ENCODE measurements at places on chromosomes 3 and 15.
A peak's percentile ranks its signal among the peaks of the same experiment; 100 is the strongest.

- peak; percentile 44 for DNase-seq
These were observed 72.2 kb downstream of the ATP8B4 start for GRCh38 chr15:50046867-50047266.

DNA sequence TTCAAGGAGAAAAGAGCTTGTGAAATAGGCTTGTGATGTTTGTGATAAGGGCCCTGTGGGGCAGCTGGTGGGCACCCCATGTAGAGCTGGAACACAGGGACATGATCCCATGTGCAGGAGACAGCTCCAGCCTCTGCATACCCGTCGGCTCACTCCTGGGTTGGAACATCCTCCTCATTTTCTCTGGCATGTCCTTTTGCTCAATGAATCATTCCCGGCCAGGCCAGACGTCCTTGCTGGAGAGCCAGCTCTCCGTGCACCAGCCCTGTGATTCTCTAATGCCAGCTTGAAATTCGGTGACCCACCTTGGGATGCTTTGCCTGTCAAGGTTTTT is 77.3 kb downstream of the SMAD3 start:
- DNase-seq, result no peak

- DNase-seq, result peak; percentile 74
These were observed 14.2 kb downstream of the NR1D2 start for GRCh38 chr3:23959135-23959900.

DNA sequence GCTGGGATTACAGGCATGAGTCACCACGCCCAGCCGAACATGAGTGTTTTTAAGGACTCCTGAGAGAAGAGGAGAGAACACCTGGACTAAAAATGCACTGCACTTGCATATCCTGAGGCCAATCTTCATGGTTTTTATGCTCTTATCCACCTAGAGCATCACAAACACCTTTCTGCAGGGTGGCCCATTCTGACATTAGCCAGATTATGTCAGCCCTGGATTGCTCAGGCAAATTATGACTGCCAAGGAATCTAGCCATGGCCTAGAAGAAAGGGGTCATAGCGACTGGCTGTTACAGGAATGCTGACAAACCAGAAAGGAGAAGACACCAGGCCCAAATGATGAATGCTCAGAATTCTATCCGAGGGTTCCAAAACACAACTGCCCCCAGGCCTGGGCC is 40.9 kb upstream of the HERC1 start:
- DNase-seq, result no peak

DNA sequence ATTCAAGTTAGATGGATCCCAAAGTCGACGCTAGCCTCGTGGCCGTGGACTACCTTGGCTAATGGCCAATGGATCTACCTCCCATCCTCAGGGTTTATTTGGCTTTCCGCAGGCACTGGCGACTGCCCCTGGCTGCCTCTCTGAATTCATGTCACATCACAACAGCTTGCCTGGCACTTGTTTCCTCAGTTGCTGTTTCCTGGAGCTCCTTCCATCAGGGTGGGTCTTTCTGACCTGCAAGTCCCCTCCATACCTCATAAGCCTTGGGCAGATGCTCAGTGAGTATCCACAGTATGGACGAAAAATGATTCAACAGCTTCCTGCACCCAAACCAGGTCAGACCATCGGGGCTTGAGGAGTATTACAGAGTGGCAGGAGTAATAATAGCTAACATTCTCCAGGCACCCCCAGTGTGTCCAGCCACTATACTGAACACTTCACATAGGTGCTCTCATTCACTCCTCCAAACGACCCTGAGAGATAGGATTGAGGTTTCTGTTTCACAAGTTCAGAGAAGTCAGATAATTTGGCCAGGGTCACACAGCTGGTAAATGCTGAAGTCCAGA is 311.5 kb downstream of the TLE3 start:
- no peak for DNase-seq

DNA sequence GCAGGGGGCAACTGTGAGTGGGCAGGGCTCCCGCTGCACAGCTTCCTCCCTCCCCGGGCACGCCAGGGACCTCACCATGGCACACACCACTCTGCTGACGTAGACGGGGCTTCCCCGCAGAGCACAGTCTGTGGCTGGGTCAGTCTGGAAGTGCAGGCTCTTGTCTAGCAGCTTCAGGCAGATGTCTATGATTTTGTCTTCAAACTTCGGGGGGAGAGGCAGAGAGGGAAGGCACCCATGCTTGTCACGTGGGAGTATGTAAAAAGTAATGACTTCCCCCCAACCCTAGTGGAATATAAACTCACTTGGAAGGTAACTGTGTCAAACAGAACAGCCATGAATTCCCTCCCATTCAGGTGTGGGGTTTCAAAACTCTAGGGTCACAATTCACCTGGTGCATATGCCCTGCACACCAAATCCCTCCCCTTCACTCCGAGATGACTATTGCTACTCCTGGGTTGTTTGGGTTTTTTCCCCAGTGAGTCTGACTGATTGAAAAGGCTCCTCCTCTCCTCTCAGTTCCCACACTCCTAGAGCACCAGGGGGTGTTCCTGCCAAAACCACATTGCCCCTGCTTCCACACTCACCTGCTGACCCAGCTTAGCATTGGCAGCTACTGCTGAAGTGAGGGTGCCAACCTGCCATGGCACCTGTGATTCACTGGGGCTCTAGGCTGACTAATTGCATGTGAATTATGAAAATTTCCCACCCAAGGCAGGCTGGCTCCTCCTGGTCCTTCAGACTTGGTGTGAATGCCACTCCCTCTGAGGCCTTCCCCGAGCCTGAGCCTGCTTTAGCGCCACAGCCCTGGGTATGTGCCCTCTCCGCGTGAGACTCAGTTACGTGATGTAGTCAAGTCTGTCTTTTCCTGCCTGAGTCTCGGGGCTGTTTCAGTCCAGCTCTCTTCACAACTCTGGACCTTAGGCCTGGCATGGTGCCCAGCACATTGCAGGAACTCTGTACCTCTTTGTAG is 13.0 kb downstream of the TGM5 start:
- DNase-seq, result peak; percentile 67

DNA sequence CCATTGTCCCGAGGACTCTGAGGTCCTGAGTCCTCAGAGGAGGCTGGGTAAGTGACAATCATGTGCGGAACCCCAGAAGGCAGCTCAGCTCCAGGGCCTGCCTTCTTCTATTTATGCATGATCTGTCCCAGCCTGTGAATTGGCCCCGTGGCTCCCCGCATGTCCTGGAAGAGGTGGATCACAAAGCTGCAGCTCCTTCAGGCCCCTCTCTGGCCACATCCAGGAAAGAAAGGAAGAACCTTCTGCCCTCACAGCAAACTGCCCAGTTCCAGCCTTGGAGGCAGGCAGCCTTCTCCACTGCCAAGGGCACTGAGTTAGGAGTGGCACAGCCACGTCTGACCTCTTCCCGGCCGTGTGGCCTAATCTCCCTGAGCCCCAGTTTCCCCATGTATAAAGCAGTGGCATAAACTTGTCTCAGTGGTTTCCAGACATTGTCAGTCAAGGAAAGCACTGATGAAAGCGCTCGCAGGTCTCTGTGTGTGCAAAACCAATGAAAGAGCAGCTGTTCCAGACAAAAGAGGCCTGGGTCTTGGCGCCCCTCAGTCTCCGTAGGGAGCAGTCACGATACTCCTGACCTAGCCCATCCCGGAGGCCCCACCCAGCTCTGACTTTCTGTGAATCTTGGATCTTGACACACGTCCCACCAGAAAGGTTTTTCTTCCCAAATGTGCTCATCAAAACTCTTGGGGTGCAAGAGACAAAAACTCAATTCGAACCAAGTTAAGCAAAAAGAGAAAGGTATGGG is 497.3 kb downstream of the SHQ1 start:
- no peak for DNase-seq

DNA sequence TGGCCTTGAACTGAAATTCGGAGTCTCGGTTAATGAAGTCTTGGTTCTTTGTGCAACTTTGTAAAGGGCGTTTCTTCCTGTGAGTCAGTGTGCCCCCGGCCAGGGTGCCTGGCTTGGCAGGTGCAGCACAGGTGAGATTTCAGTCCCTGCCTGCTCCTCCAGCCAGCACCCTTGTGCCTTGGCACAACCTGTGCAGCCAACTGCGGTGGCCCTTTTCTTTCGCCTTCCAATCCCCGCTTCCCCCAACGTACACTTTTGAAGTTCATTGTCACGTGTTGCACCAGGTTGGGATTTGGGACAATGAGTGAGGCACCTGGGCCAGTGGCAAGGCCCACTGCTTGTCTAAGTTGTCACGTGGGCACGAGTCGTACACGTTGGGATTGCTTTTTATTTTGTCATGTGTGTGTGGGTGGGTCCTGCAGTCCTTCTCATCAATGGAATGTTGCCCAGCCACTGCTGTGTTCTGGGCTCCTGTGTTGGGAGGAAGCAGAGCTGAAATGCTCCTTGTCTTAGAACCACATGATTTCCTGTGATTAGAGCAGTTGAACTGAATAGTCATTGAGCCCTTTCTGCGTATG is 242.9 kb upstream of the BHLHE40 start:
- DNase-seq, result no peak

- no peak for DNase-seq
These were observed 118.7 kb upstream of the PTPRG start for GRCh38 chr3:61442696-61443095.

DNA sequence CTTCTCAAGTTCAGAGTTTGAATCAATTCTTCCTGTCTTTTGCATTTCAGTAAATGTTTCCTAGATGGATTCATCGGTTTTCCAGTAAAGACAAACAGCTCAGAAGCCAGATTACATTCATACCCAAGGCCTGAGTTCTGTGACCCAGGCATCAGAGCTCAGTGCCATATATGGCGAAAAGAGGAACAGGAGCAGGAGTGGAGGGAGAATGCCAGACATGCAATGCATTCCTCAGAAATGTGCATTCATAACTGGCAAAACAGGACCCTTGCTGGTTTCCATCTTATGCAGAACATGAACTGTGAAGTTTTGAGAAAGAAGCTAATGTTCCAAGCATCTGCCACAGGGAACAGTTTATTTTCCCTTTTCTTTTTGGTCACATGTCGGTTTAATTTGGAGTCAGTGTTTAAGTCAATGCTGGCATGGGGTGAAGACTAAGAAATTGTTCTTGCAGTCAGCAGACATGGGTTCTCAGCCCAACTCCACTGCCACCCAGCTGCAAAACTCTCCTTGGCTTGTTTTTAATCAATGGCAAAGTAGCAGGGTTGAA is 116.5 kb downstream of the LPP start:
- no peak for DNase-seq

- DNase-seq, result no peak
These were observed 27.8 kb downstream of the CHP1 start for GRCh38 chr15:41258750-41259471.

GRCh38 chr15:83592370-83593040 is 61.4 kb upstream of the ADAMTSL3 start:
- DNase-seq, result no peak

DNA sequence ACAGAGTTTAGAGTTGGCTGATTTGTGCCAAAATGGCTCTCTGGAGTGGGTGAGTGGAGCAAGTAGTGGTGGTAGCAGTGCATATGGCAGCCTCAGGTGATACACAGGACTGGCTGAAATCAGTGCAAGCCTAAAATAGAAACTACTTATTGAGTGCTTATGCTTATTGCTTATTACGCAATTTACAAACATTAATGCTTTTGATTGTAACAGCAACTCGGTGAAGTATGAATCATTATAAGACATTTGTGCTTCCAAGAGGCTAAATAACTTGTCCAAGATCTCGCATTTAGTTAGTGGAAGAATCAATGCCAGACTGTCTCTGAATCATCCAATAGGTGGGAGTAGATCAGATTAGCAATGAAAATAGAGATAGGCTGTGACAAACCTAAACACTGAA is 353.8 kb downstream of the NAALADL2 start:
- DNase-seq, result no peak

GRCh38 chr3:128472449-128473179 is 5.9 kb upstream of the DNAJB8 start:
- no peak for DNase-seq

DNA sequence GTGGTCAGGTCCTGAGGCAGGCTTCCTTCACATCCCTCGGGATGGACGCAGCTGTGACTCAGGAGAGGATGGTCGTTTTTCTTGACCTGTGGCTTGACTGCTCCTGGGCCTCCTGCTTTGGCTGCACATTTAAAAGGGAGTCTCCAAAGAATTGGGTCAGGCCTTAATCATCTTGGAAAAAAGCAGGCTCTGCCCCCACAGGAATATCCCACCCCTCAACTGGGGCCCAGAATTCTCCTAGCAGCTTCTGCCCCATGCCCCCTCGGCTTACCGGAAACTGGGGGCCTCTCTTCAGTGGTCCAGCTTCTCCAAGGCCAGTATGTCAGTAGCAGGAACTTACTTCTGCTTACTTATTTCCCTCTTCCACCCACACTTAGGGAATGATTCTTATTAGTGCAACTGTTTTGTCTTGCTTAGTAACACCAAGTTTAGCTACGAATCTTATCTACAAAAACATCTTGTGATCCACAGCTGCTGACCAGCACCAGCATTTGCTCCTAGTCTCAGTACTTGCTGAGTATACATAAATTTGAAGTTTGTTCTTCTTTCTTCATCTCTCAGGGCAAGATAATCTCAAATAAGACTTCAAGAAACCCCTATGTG is 35.7 kb downstream of the ATG7 start:
- no peak for DNase-seq

- no peak for DNase-seq
These were observed 28.6 kb downstream of the FAM174B start for GRCh38 chr15:92627014-92627413.

GRCh38 chr15:63288778-63289378 is 11.5 kb downstream of the APH1B start:
- DNase-seq, result peak; percentile 57

DNA sequence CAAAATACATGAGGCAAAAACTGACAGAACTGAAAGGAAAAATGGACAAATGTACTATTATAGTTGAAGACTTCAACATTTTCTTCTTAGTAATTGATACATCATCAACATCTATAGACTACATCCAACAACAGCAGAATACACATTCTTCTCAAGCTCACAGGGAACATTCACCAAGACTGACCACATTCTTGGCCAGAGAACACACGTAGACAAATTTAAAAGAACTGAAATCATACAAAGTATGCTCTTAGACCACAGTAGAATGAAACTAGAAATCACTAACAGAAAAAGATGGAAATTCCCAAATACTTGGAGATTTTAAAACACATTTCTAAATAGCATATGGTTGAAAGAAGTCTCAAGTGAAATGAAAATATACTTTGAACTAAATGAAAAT is 55.1 kb upstream of the NSMCE3 start:
- DNase-seq, result no peak

DNA sequence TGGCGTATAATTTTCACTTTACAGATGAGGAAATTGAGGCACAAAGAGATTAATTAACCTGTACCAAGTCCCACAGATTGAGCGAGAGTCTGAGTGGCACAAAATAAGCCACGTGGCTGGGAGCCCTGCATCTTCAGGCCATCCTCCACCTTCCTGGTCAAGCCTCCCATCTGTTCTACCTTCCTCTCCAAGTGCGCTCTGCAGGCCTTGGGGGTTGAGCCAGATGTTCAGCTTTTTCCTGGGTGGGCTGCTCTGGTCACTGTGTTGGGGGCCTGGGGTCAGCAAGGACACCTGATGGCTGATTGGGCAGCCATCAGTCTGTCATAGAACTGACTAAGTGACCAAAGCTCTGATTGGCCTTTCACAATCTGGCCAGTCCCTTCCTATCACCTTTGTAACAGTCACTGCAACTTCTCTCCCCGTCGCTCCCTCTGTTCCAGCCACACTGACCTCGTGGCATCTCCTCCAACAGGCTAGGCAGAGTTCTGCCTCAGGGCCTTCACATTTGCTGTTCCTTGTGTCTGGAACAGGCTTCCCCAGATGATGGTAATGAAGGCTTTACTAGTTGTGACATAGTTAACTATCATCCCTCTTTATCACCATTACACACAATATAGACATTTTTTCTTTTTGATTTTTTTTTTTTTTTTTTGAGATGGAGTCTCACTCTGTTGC is 46.8 kb downstream of the SCN5A start:
- no peak for DNase-seq

All from activated CD4-positive, alpha-beta T cell treated with anti-CD3 and anti-CD28 coated beads, Interleukin-10, Interleukin-2, amounts not matched to agents 100 ng/mL and 50 ng/mL, durations not matched to agents 16 hours and 8 hours (primary cell).